ENCODE measurements at places on chromosomes 11 and 22.

- DNase-seq, result no peak
Observed at GRCh38 chr22:31607696-31608095, 54.3 kb downstream of the PISD start.

- DNase-seq, result peak; percentile 24
Observed at GRCh38 chr11:1640076-1640946, 10.7 kb downstream of the KRTAP5-5 start.

GRCh38 chr11:119316016-119316728 lies 758 bp downstream of the MCAM start:
- no peak for DNase-seq

DNA sequence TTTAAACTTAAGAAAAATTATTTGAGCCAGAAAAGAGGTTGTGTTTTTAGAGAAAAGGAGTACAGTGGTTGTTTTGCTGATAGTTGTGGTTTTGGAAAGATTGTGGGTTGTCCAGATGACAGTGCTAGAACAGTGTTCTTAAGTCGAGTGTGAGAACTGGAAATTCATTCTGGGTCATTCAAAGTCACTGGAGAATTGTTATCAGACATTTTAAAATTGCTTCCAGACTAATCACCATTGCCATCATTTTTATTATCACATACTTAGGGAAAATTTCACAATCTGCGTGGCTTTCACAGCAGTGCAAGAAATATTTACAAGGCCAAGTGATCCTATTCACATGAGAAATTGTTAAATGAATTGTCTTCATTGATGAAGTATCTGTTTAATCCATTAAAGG lies 242.2 kb upstream of the DDI1 start:
- DNase-seq, result no peak

DNA sequence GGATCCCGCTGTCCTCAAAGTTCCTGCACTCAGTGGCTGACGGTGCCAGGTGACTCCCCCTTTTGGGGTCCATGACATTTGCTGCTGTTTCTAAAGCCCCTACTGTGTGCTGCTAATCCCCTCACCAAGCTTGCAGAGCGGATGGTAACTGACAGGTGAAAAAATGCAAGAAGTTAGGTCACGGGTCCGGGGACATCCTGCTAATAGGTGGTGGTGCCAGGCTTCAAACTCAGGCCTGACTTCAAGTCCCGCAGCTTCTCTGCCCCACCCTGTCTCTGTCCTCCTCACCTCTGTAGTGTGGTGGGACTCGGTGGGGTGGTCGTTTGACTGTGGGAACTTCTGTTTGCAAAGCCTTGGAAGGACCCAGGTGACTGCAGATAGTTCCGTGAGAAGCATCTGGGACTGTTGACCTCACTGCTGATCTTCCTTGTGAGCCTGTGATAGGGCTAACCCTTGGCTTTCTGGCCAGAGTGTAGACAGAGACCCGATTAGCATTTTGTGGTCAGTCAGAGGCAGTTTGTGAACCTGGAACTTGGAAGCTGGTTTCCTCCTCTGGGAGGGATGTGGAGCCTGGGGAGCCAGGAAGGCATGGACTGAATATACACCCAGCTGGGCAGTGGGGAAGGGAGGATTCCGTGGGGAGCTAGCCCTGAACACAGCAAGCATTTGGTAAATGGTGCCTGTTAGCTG lies 115.4 kb upstream of the OR4B1 start:
- no peak for DNase-seq

GRCh38 chr22:33240888-33241475 lies 182.8 kb upstream of the SYN3 start:
- DNase-seq, result no peak

- no peak for DNase-seq
Observed at GRCh38 chr11:105548359-105548758, 61.5 kb upstream of the GRIA4 start.

DNA sequence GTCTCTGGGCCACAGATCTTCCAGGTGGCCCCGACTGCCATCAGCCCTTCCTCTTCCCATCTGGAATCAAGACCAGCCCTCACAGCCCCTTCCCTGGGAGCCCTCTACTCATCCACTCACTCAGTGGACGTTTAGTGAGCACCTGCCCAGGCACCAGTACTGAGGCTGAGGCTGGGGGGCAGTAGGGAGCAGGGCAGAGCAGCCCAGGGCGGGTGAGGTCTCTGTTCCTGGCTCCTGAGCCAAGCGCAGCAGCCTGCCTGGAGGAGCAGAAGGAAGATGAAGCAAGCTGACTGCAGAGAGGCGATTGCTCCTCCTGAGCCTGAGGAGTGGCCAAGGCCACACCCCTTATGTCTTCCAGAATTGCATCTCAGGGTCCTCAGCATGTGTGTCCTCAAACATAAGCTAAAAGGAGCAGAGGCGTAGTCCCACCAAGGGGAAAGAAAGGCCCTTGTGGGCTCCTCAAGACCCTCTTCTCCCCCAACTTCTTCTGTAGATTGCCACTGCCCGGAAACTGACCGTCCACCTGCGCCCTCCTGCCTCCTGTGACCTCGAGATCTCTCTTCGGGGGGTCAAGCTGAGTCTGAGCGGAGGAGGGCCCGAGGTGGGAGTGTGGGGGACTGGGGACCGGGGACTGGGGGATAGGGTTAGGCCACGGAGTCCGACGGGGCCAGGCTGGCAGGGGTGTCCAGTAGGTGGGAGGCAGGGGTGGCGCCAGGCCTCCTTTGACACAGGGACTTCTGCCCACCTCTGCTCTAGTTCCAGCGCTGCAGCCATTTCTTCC lies 5.8 kb downstream of the MAPK8IP2 start:
- no peak for DNase-seq

GRCh38 chr11:57160665-57161064 lies 21.1 kb upstream of the LRRC55 start:
- DNase-seq, result no peak
